ENCODE measurements at places on chromosomes 5 and 9.
A peak's percentile ranks its signal among the peaks of the same experiment; 100 is the strongest.

GRCh38 chr9:82421498-82421897, 432.9 kb downstream of the SPATA31D1 start:
- no peak for DNase-seq

GRCh38 chr5:172229904-172230303, 35.9 kb downstream of the EFCAB9 start:
- no peak for DNase-seq

GRCh38 chr5:177123789-177124485, 9.6 kb upstream of the NSD1 start:
- DNase-seq: no peak

GRCh38 chr5:163347671-163348070, 89.7 kb upstream of the CCNG1 start:
- DNase-seq: peak; percentile 4

DNA sequence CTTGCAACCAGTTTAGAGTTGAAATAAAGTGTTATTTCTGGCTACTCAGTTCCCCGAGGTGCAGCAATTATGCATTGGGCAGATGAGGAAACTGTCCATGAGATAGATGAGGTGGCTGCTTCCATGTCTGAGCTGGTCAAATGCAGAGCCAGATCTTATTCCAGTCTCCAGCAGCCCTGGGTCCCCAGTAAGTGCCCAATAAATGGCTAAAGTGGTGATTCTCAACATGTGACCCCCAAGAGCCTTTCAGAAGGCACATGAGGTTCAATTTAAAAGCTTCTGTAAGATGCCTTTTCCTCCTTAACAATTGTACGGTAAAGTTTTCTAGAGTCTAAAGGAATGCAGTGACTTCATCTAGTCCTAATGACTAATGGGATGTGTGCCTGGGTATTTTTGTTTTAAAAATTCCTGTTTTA, 17.5 kb downstream of the ATOX1 start:
- DNase-seq: peak; percentile 54

Measured in HS-27A (cell line).